GM12878 (cell line): ENCODE measurements at places on chromosomes 12 and 14. TPM values are rescaled to one million over a fixed set of nuclear protein-coding genes. Genes with fewer than 3 reads are reported as not detected.

ABCD2 gene
- total RNA-seq = 10.3 and 11.0 TPM in 2 replicates

RAD51B gene
- 17.3 and 25.2 TPM in 2 replicates for total RNA-seq

PAX9 gene
- total RNA-seq = 0.27 and 0.28 TPM in 2 replicates

MSRB3 gene
- 1.2 and 2.2 TPM in 2 replicates for total RNA-seq

NXPH4 gene
- 0.19 and 0.26 TPM in 2 replicates for total RNA-seq

CCDC38 gene
- total RNA-seq = 0.08 TPM in 1 of 2 replicates, not detected in the other

OTX2 gene
- 0.27 TPM in 1 of 2 replicates, not detected in the other for total RNA-seq

INHBC gene
- 0.13 and 0.16 TPM in 2 replicates for total RNA-seq

ASCL1 gene
- 20.2 and 21.4 TPM in 2 replicates for total RNA-seq

LMBR1L gene
- 22.1 and 24.9 TPM in 2 replicates for total RNA-seq

LBHD2 gene
- total RNA-seq = not detected in 2 replicates

PSMC6 gene
- 69.3 and 71.4 TPM in 2 replicates for total RNA-seq

DCAF5 gene
- total RNA-seq = 30.1 and 31.1 TPM in 2 replicates

RAD51AP1 gene
- total RNA-seq = 29.7 and 31.9 TPM in 2 replicates

KIF5A gene
- total RNA-seq = 2.2 and 2.9 TPM in 2 replicates

BMAL2 gene
- 47.2 and 51.7 TPM in 2 replicates for total RNA-seq
